ENCODE measurements at places on chromosomes 3 and 15.

DNA sequence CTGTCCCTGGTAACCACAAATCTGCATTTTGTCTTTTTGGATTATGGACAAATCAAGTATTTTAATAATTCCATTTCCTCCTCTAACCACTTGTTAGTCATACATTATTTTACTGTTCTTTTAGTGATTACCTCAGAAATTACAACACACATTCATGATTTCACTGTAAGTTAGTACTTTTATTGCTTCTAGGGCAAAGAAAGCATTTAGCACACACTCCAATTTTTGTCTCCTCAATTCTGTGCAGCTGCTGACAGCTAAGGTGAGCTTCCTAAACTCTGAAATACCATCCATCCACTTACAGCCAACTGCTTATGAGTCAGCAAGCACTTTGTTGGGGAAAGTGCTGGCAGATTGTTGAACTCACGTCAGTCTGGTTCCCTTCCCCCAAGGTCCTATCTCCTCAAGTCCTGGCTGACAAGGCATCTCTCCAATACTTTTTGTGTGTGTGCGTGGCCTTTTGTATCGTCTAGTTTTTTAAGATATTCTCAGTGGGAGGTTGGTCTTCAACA, 49.4 kb upstream of the TNFAIP8L3 start:
- peak; percentile 51 for DNase-seq

- DNase-seq = no peak
These were observed 641.8 kb downstream of the FHIT start for GRCh38 chr3:60609446-60609845.

- no peak for DNase-seq
These were observed 17.1 kb upstream of the RFC4 start for GRCh38 chr3:186823386-186823785.

DNA sequence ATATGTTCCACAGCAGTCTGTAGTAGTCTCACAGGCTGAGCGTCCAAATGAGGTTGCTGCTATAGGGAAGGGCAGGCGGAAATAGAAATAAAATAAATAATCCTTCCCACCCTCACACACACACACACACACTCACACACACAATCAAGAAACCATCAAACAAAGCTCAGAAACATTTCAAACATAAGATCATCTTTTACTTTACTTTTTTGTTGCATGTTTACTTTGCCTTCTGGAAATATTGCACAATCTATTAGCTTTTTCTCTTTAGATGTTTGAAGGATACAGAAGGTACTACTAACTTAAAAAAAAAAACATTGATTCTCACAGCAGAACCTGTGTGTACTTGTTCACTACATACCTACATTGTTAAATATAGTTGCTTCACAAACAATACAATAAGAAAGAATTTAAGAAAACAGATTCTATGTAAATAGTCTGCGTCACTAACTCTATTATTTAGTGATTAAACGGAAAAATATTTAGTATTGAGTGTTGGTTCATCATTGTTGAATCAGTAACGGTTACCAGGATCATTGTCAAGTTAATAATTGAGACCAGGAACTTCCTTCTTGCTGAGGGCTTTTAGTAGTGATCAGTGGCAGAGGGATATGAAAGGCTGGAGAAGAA, 20.5 kb downstream of the ALCAM start:
- no peak for DNase-seq

GRCh38 chr15:46703871-46704637, 1013.3 kb upstream of the SEMA6D start:
- no peak for DNase-seq

- DNase-seq = no peak
These were observed 861.7 kb upstream of the NR2F2 start for GRCh38 chr15:95468820-95469219.

DNA sequence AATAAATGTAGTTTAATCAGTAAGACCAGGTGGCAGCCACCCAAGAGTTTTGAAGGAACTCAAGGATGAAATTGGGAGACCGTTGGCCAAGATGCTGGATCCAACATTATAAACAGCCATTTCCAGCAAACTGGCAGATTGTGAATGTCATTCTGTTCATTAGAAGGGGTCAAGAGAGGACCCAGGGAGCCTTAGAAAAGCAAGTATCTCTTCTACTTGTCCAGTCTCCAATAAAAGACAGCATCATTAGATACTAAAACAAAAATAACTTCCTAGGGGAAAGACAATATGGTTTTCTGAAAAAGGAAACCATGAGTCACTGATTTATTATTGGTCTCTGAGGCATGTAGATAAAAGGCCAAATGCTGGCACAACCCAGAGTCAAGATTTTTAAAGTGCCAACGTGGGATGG, 67.9 kb downstream of the GADL1 start:
- DNase-seq = no peak

GRCh38 chr3:194462936-194463335, 23.9 kb downstream of the ATP13A3 start:
- no peak for DNase-seq

DNA sequence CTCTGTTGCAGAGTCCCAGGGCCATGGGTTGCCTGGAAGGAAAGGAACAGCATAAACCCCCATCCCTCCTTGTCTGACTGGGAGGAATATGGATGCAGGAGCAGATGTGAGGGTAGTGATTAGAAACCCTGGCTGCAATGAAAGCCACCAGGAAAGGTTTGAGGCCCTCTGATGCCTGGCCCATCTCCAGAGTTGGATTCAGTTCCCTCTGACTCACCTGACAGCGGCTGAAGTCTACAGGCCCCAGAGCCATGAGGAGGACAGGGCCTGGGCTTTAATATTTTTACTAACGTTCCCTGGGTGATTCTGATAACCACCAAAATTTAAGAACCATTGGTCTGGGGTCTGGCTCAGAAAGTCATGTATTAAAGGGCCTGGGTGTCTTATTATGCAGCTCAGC, 214.0 kb downstream of the EPHB1 start:
- DNase-seq = no peak

GRCh38 chr3:129567176-129567705, 24.3 kb downstream of the H1-8 start:
- DNase-seq = no peak

DNA sequence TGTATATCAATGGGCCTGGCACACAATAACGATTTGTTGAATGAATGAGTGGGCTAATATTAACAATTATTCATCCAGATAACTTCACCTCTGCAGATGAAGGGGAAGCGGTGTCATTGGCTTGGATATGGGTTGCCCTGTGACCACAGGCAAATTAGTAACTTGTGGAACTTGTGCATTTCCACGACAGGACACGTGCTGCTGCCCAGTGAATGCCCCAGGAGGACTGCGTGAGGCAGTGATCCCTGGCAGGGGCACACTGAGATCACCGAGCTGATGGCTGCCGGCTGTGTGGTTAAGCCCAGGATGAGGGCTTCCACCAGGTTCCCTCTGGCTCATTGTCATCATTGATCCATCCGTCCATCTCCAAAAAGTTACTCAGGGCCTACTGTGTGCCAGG, 84.1 kb upstream of the HACD2 start:
- DNase-seq = no peak

DNA sequence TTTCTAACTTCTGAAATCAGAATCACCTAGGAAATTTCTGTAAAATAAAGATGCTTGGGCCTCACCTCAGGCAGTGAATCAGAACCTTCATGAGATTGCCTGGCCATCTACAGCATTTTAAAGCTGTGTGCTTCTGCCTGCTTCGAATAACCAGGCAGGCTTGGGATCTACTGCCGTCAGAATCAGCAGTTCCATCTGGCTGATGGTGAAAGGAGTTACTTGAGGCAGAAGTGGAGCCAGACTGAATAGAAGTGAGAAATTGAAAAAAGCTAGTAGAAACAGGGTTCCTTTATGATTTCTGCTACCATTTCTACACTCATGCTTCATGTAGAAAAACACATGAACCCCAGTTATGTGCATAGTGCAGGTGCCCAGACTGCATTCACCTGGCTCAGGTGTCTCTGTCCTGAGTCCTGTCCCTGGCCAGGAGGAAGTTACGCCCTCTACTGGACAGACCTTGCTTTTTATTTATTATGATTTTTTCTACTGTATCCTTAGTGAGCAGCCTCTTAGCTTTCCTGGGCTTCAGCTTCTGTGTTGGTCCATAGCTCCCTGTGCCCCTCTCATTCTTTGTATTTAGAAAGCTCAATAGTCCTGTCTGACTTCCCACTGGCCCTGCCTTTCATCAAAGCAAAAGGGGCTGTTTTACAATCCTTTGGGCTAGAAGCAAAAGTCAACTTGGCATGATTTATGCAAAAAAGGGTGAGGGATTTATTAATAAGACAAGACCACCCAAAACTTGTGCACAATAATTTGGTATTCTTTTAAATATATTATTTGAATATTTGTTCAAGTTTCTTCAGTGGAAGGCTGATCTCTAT, 200.8 kb upstream of the GOLGA6L4 start:
- DNase-seq = no peak

GRCh38 chr3:43159876-43160255, 54.0 kb upstream of the POMGNT2 start:
- no peak for DNase-seq

DNA sequence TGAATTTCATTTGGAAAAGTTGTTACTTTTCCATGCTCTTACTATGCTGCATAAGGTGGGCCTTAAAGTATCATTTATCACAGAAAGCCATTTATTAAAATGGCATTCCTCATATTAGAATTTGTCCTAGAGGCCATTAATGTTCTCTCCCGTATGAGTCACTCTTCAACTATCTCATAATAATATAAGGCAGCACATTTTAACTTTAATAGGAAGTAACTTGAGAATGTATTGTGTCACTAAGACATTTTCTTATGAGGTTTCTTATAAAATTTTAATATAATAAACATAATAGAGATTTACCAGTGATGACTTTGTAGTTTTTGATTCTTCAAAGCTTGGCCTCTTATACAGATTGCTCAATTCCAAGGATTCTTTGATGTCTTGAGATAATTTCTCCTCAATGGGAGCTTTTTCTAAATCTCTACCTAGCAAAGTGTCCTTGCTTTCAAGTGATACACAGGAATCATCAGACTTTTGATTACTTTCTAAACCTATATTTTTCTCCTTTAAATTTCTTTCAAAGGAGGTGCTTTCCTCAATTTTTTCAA, 74.7 kb downstream of the ZBBX start:
- no peak for DNase-seq

- DNase-seq = no peak
These were observed 22.6 kb upstream of the RASGRP1 start for GRCh38 chr15:38587214-38587613.

DNA sequence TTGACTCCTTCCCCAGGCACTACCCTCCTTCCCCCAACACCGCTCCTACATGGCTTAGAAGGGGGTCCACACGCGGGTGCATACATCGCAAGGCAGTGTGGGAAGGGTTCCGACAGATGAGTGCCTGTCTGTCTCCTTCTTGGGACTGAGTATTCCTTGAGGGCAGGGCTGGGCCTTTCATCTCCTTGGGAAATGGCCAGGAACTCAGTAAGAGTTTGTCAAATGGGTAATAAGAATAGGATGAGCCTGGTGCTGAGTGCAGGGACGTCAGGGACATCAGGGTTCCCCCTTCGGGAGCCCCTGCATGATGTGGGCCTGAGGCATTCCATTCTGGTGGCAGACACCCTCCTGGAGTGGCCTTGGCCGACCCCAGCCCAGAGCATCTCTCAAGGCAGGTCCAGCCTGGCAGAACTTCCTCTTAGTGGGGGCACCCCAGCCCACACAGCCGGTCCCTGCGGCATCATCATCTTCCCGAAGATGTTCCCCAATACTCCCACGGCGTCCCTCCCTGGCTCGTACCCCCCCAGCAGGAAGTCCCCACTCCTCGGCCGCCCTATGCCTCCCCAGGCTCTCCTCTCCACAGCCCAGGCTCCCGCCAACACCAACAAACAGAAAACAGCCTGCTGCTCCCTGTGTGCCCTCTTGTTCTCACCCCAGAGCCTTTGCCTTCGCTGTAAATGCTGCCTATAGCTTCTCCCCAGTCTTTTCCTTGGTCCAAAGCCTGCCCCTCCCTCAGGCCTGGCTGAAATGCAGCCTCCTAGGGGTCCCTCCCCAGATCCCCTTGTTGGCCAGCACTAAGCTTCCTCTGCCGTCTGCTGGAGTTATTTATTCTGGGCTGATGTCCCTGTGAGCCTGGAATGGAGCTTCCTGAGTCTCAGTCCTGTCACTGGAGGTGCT, 67.5 kb upstream of the LCTL start:
- DNase-seq = peak; percentile 74

DNA sequence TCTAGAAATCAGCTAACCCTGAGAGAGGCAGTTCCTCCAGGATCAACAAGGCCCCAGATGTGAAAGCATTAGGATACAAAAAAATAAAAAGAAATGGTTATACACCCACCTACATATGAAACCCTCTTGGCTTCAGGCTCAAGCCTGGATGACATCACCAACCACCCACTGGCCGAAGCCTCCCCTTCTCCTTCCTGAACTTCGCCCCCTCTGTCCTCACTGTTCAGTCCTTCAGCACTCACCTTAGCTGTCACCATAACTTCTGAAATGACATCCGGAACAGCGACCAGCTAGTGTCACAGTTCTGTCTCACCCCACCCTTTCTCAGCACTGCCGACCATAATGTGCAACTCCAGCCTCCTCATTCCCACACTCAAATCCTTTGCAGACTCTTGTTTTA, 98.7 kb downstream of the PLCH1 start:
- peak; percentile 32 for DNase-seq

DNA sequence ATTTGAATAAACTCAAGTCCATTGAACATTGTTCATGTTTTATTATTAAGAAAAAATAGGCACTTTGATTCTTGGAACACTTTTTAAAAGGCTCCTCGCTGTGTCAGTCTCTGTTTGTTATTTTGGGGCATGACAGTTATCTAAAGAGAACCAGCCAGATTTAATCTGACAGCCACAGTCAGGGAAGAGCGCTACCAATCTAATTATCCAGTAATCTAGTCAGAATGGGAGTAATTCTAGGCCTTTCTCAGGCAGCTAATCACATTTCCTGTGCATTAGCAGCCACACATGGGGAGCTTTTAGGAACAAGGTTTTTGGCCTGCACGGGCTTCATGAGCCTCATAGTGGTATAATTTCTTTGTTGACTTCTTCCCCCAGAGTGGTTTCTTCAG, 362.2 kb downstream of the RBMS3 start:
- DNase-seq = no peak

- peak; percentile 21 for DNase-seq
These were observed 21.0 kb downstream of the TMEM158 start for GRCh38 chr3:45205126-45205525.

GRCh38 chr15:48486228-48486627, 155.0 kb downstream of the DUT start:
- no peak for DNase-seq

- no peak for DNase-seq
These were observed 168.4 kb upstream of the CADPS start for GRCh38 chr3:63043631-63044030.

GRCh38 chr3:63390710-63391230, 112.7 kb downstream of the SYNPR start:
- DNase-seq = no peak

- DNase-seq = no peak
These were observed at the start of gene ATP13A4 for GRCh38 chr3:193554811-193555210. Gene ATP13A4, minus strand, starts transcription at chr3:193554895. Its CDS starts 96 bp downstream, at chr3:193554799.

- DNase-seq = no peak
These were observed 356.7 kb upstream of the UMPS start for GRCh38 chr3:124373524-124373923.

DNA sequence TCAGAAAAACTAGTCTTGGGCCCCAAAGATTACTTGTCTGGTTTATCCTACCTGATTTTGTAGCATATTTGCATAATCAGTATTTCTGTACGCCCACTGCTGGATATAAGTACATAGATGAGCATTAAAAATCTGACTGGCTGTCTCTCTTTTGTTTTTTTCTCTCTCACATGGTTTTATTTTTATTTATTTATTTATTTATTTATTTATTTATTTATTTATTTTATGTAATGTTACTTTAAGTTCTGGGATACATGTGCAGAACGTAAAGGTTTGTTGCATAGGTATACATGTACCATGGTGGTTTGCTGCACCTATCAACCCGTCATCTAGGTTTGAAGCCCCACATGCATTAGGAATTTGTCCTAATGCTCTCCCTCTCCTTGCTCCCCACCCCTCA, 31.9 kb downstream of the C2CD4B start:
- no peak for DNase-seq

GRCh38 chr3:194161131-194162045, 25.4 kb downstream of the HES1 start:
- no peak for DNase-seq

Data from suppressor macrophage treated with lipopolysaccharide for 1 hour (primary cell).